ENCODE measurements at places on chromosomes 13 and 19.

DNA sequence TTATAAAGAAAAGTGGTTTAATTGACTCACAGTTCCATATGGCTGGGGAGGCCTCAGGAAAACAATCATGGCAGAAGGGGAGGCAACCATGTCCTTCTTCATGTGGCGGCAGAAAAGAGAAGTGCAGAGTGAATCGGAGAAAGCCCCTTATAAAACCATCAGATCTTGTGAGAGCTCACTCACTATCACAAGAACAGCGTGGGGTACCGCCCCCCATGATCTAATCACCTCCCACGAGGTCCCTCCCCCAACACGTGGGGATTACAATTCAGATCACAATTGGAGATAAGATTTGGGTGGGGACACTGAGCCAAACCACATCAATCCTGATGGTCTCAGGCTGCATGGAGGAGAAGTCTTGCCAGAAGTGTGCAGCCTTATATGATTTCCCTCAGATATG is 26.0 kb downstream of the TM9SF2 start:
- no peak for DNase-seq

GRCh38 chr19:15557223-15557622 is 48.9 kb downstream of the CYP4F22 start:
- no peak for DNase-seq

DNA sequence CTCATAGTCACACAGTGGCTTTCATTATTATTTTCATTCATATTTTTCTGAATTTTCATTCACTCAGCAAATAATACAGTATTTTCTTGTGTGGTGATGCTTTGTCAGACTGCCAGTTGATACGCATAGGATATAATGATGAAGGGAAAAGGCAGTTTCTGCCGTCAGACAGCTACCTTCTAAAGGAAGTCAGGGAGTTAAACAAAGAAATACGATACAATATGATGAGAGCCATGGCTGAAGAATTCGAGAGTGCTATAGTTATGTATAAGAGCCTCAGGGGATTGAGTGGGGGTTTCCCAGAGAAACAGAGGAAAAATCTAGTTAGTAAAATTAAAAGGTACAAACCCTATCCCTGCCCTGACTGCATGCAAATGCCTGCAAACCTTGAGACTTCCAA is 479.1 kb downstream of the OLFM4 start:
- DNase-seq: no peak

GRCh38 chr13:41762796-41763195 is 198.1 kb downstream of the VWA8 start:
- DNase-seq: no peak

- peak; percentile 51 for DNase-seq
These were observed 28.4 kb upstream of the ATP12A start for GRCh38 chr13:24651718-24652345.

DNA sequence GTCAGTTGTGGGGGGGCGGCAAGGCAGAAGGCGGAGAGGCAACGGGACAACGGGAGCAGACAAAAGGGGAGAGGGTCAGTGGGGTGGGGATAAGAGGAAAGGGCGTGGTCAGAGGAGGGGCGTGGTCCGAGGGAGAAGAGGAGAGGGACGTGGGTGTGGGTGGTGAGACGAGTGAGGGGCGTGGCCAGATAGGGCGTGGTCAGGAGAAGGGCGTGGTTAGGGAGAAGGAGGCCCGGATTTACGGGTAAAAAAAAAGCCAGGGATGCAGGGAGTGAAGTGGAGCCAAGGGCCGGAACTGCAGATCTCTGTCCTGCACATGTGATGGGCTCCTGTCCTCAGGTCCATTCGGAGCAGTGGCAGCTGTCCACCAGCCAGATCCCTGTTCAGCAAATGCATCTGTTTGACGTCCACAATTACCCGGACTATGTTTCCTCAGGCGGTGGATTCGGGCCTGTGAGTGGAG is 21.5 kb downstream of the CPT1C start:
- DNase-seq: no peak

GRCh38 chr19:48868114-48868886 is at the start of gene PLEKHA4:
TSS of gene PLEKHA4 (minus strand) at chr19:48868617. CDS start at chr19:48867620, 997 bp downstream.
- peak; percentile 56 for DNase-seq

DNA sequence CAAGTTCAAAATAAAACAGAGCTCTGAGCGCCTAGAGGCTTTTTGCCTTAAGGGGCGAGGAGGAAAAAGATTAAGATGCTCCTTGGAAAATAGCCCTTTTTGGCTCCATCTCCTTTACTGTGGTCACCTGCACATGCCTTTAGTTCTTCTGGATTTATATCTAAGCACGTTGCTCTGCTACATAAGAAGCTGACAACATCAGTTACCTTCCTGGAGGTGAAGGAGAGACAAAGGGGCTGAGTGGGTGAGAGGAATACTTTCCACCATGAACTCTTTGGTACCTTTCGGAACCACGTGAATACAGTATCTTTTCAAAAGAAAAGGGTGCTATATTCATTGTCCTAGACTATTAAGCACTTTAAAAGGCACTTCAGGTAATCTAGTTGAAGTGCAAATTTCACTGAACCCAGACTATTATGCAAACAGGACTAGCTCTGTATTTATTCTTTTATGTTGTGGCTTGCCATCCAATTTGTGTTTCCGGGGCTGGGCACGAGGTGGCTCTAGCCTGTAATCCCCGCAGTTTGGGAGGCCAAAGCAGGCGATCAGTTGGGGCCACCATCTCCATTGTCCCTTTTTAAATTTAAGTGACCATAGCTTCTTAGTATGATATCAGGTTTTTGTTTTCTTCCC is 201.5 kb downstream of the TM9SF2 start:
- no peak for DNase-seq

GRCh38 chr19:4391701-4392483 is 8.5 kb downstream of the SH3GL1 start:
- DNase-seq: peak; percentile 64

- no peak for DNase-seq
These were observed 43.4 kb downstream of the C13orf42 start for GRCh38 chr13:51067706-51068105.

DNA sequence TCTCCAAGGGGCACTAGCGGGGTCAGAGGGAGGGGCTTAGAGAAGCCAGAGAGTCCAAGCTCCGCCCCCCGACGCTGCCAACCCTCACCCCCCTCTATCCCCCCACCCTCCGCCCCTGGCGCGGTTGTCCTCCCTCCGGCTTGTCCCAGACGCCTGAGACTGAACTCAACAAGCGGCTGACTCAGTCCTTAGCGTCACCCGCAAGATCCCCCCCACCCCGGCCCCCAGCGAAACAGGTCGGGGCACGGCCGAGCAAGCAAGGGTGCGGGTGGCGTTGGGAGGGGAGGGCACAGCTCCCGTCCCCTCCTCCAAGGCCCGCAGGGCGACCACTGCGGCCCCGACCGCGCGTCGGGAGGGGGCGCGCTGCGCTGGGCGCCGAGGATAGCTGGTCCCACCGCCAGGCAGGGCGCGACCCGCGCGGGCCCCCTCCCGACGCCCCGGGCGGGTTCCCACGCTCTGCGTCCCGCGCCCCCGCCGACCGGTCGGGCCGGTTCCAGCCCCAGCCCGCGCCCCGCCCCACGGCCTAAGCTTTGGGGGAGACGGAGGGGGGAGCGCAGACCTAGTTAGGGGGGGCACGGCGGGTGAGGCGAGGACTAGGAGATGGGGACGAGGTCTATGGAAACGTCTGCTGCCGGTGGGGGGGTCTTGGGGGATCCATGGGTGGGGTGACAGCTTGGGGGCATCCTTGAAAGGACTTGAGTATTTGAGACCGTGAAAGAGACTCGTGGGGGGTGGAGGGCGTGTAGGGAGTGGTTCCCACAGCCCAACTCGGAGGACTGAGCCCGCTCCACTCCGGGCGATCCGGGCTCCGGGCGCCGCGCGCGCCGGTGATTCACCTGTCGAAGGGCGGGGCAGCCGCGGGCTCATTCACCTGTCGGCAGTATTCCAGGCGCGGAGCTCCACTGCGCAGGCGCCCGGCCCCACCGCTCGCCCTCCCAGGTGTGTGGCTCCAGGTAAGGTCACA is 5.1 kb downstream of the NOTCH3 start:
- DNase-seq: peak; percentile 76

DNA sequence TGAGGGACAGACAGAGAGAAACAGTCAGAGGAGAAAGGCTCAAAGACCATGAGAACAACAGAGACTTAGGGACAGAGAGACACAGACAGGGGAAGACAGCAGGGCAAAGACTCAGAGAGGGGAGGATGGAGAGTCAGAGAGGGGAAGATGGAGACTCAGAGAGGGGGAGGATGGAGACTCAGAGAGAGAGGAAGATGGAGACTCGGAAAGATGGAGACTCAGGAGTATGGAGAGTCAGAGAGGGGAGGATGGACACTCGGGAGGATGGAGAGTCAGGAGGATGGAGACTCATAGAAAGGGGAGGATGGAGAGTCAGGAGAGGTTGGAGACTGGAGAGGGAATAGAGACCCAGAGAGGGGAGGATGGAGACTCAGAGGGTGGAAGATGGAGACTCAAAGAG is 689 bp downstream of the SPACA6 start:
- DNase-seq: no peak

GRCh38 chr13:100542826-100543156 is 45.8 kb downstream of the GGACT start:
- peak; percentile 35 for DNase-seq

DNA sequence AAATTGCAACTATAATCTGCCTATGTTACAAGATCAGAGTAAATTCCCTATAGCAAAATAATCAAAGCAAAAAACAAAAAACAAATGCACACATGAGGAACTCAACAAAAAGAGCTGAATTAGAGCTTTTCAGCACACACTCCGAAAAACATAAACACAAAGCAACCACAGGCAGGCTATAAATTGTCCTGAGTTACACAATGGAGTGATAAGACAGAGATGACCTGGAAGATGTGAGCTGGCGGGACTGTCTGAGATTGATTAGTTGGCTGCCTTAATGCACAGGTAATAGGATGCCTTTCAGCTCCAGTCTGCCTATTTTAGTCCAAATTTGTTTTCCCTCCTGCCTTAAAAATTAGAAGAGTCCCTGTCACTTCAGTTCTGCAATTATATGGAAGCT is 159.0 kb upstream of the FNDC3A start:
- DNase-seq: no peak

GRCh38 chr13:33303855-33304597 is 18.5 kb upstream of the STARD13 start:
- DNase-seq: peak; percentile 39

- DNase-seq: no peak
These were observed 8.4 kb downstream of the SHANK1 start for GRCh38 chr19:50711196-50711595.

GRCh38 chr19:51784922-51785690 is 9.9 kb upstream of the FPR3 start:
- peak; percentile 70 for DNase-seq

DNA sequence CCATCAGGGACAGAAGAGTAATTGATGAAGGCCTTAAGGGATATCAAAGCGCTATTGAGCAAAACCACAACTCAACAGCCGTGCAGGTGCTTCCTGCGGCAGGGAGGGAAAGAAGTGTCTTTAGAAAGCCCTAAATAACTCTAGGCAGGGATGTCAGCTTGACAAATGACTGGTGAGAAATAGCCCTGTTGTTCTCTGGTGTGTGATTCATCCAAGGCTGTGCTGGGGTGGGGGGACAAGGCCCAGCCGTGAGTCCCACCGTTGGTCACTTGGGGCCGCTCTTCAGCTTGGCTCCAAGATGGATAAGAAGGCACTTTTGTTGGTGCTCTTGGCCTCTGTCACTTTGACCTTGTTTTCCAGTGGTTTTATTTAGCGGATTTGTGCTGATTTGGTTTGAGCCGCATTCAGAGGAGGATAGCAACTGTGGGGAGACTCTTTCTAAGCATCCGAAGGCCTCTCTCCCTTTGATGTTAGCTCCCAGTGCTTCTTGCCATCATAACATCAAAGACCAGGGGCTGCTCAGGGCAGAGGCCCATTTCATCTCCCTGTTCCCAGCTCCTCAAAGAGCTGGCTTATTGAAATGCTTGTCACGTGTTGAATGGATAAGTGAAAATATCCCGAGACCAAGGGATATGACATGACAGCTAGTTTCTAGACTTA is 130.3 kb upstream of the SERP2 start:
- DNase-seq: peak; percentile 55

DNA sequence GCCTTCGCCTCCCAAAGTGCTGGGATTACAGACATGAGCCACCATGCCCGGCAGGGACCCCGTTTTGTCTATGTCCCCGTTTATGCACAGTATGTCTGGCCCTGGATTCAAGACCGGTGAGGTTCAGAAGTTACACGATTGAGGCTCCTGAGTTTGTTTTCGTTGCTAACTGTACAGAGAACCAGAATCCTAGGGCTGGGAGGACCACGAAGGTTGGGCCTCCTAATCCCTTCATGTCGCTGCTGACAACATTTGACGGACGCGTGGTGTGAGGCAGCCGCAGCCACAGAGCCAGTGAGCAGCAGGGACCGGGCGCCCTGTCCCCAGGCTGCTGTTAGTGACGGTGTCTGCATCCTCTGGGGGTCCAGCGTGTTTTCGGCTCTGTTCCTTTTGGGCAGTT is 91.4 kb downstream of the ATP11A start:
- no peak for DNase-seq
